ENCODE measurements at places on chromosomes 7 and 10.
A peak's percentile ranks its signal among the peaks of the same experiment; 100 is the strongest.

DNA sequence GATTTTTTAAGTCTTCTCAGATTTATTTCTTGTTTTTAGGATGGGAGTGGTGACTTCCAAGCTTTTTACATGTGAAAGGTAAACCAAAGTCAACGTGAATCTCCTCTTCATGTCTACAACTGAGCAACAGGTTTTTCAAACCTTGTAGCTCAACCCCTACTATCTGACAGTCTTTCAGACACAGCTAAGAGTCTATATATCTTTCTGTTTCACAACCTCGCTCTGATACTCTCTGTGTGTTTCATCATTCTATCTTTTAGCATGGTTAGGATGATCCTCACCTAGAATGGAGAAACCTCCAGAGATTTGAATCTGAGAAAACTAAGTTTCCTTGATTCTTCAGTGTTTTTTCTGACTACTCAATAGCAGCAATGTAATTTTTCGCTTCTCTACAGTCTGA, 96.1 kb downstream of the EPDR1 start:
- DNase-seq = no peak

DNA sequence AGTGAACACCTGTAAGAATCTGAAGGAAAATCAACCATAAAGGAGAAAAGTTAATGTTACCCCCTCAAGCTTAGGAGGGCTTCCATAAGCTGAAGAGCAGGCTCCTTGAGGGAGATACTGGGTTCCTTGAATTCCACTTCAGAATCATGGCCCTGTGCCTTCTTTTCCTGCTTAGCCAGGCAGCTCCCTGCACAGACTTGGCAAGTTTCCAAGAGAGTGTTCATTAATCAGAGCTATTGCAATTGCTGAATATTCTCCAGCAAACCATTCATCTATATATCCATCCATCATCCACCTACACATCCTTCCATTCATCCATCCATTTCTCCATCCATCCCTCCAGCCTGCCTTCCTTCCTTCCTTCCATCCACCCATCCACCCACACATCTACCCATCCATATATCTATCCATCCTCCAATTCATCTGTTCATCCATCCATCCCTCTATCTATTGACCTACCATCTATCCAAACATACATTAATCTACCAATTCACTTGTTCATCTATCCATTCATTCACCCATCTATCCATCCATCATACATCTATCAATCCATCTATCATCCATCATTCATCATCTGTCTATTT, 574.4 kb downstream of the PTPRN2 start:
- DNase-seq = no peak

GRCh38 chr7:99102809-99103690, 40.9 kb downstream of the SMURF1 start:
- DNase-seq = no peak

- no peak for DNase-seq
Measured at GRCh38 chr7:139183251-139183650, 47.8 kb upstream of the UBN2 start.

GRCh38 chr7:156380261-156380660, 260.3 kb upstream of the RNF32 start:
- DNase-seq = no peak

DNA sequence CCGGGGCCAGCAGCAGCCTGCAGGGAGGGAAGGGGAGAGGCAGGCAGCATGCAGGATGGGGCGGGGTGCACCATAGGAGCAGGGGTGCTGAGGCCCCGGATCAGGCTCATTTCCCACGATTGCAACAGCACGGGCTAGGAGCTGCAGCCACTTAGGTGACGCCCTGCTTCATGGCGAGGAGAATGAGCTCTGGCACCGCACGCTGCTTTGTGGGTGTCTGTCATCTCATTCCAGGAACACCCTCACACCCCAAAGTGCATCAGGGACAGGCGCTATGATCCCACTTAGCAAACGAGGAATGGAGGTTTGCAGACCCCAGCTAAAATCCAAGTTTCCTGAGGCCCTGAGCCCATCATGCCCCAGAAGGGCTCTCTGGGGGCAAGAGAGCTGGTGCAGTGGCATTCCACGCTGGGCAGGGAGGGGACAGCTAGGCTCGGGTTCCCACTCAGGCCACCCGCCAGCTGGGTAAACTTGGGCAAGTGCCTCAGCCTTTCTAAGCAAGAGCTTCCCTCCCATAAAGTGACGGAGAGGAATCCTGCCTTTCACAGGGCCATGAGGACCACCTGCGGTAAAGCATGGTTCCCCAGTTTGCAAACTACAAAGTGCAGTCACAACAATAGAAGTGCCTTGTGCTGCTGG, 9.3 kb downstream of the KCNH2 start:
- peak; percentile 38 for DNase-seq

GRCh38 chr10:93775356-93775755, 17.6 kb downstream of the LGI1 start:
- no peak for DNase-seq

DNA sequence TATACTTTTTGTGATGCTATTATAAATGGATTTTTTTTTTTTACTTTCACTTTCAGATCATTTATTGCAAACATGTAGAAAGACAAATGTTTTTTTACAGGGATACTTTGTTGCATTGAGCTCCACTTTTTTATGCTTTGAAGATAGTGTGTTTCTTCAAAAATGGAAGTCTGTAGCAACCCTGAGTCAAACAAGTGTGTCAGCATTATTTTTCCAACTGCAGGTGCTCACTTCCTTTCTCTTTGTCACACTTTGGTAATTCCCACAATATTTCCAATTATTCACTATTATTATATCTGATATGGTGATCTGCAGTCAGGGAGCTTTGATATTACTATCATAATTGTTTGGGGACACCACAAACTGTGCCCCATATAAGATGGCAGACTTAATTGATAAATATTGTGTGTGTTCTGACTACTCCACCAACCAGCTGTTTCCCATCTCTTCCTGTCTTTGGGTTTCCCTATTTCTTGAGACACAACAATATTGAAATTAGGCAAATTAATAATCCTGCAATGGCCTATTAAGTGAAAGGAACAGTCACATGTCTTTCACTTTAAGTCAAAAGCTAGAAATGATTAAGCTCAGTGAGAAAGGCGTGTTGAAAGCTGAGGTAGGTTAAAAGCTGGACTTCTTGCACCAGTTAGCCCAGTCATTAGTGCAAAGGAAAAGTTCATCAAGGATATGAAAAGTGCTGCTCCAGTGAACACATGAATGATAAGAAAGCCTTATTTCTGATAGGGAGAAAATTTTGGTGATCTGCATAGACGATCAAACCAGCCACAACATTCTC, 231.3 kb upstream of the SH2B2 start:
- no peak for DNase-seq

DNA sequence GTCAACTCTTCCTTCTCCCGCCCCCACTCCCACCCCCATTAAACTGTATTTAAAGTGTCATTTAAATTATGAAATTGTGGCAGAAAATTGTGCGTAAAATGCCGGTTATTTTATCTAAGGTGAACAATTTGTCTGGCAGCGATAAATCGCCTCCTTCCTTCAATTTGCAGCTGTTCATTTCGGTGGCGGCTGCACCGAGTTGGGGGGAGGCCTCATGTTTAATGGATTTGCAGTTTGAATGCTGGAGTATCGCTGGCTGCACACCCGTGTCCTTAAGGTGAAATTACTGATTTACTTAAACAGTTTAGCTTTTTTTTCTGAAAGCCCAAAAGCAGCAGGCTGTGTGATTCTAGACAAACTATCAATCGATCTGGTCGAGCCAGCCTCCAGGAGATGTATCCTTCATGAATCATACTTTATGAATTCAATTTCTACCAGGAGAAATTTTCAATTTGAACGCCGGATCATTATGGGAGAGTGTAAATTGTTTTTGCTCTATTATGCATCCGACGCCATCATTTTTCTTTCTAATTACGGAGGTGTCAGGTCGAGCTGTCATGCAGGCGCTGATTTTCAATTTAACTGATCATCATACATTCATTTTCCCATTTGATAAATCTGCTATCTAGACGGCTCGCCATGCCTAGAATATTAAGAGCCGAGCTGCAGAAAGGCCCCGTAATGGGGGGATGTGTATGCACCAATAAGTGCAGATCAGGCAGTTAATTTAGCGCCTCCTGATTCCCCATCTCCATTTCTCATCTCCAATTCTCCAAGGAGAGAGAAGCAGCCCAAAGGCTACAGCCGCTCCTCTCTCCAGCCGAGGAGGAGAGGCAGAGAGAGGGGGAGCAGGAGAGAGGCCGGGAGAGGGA, 6.5 kb downstream of the UNCX start:
- no peak for DNase-seq

DNA sequence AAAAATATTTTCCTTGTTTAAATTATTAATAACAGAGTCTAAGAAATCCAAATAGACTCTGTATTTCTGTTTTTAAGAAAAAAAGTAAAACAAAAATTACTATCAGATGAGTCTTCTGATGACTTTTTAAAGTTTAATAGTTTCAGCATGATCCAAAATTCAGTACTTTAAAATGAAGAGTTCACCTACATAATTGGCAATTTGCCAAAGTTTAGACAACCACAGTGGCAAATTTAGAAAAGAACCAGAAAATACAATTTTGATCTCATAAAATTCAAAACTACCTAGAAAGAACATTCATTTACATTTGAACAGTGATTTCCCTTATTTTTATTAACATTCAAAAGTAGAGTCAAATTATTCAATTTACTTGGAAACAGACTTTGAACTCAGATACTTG, 56.1 kb downstream of the AGMO start:
- no peak for DNase-seq

DNA sequence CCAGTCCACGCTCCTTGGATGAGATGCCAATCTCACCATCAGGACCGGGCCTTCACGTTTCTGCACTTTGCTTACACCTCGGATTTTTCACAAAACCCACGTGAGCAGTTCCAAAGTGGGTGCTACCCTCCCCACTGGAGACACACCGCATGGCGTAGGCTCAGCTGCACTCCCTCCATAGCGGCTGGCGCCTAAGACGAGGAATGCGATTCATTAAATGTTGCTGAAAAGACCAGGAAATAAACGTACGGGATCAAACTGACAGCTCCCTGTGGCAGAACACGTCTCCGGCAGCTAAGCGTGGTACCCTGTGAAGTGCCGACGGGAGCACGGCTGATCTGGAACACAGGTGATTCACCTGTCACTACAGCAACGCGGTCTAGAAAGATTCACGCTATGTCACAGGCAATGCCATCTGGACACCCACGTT, 209.0 kb downstream of the DIP2C start:
- no peak for DNase-seq

- no peak for DNase-seq
Measured at GRCh38 chr10:10846504-10846900, 171.2 kb upstream of the CELF2 start.

DNA sequence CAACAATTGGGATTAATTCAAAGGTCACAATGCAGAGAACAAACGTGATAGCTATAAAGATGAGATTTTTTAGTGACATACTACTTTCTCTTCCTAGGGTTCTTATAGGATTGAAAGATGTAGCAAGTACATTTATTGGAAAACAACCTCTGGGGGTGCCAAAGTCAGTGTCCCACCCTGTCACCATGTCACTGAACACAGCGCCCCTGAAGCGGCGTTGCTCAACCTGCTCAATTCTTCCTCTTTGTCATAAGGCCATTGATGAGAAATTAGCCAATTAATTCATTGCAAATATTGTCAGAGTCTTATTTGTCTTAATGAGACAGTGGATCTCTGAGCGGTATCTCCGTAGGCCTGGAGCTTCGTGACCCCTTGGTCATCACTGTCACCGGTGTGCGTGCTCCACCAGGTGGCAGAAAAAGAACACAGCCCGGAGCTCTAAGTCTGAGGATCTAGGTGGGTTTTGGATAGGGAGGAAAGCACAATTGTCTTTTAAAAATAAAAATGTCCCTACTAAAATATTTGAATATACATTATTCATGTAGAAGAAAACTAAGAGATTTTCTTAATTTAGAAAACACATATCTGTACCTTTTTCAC, 362.6 kb downstream of the PAXIP1 start:
- no peak for DNase-seq

All from NCI-H460 (cell line).